Vagina (tissue), 2 donors: ENCODE measurements at places on chromosomes 2 and 18. TPM values are rescaled to one million over a fixed set of nuclear protein-coding genes. Genes with fewer than 3 reads are reported as not detected.

- no peak for DNase-seq
Measured at GRCh38 chr2:9762941-9763340, 80.3 kb upstream of the TAF1B start.

The FBXO15 gene
- total RNA-seq: not detected

The PSMA8 gene
- total RNA-seq: not detected

DNA sequence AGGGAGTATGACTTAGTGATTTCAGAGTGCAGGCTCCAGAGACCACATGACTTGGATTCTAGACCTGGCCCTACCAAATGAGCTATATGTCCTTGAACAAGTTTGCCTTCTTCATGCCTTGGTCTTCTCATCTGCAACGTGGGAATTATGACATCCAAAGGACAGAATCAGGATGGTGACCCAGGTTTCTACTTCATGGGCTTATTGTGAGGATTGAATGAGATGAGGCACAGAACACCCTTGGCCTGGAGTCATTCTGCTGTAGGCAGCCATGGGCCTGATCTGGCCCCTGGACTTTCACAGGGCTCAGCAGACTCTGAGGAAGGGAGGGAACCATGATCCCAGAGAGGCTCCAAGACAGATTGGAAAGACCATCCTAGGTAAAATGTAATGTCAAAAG is 85.6 kb upstream of the HAAO start:
- peak; percentile 62 for DNase-seq

DNA sequence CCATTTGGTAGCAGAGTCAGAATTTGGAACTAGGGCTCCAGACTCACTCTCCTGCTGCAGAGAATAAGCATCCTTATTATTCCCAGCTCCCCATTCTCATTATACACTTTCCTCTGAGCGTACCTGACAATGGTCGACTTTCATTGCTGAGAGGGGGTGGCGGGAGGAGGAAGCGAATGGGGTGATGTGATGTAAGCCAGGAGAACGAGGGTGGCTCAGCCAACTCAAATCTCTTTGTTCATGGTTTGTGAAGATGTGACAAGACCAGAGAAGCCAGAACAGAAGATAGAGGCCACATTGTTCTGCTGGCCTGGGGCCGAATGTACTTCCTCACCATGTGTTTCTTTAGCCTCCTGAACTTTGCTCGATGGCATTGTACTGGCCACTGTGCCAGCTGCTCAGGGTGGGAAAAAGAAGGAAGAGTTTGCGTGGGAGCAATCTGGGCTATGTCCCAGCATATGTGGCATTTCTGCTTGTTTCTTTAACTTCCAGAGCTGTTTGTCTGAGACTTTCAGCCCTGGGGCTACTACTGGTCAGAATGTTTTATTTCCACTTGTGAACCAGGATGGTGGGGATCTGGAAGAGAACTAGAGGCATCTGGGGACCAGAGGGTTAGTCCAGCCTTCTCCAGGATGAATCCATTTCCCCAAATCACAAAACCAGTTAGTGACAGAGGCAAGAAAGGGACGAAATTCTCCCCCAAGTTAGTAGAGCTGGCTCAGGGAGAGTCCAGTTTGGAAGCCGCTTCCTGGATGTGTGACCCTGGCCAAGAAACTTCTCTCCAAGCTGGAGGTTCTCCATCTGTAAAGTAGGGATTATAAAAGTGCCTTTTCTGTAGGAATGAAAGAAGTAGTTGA is 62.6 kb downstream of the MOGAT1 start:
- DNase-seq: no peak

GRCh38 chr2:169007356-169007755 is 23.8 kb downstream of the ABCB11 start:
- no peak for DNase-seq

The FSIP2 gene
- 1.2 TPM for total RNA-seq

The ZC3H6 gene
- 12.0 TPM for total RNA-seq

DNA sequence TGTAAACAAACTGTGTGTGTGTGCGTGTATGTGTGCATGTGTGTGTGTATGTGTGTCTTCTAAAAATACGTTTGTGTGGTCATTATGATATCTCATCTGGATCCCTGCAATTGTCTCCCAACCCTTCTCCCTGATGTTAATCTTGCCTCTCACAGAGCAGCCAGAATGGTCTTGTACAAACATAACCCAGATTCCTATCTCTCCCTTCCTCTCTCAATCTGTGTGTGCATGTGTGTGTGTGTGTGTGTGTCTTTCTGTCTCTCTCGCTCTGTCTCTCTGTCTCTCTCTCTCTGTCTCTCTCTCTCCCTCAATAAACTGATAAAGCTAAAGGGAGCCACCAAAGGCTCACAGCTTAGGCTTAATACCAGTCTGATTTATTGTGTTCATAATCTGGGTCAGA is 210.8 kb downstream of the PAX3 start:
- no peak for DNase-seq

GRCh38 chr2:38462121-38462661 is 85.1 kb upstream of the ATL2 start:
- no peak for DNase-seq

- DNase-seq: peak; percentile 94
Measured at GRCh38 chr2:19035238-19035637, 323.2 kb downstream of the OSR1 start.

DNA sequence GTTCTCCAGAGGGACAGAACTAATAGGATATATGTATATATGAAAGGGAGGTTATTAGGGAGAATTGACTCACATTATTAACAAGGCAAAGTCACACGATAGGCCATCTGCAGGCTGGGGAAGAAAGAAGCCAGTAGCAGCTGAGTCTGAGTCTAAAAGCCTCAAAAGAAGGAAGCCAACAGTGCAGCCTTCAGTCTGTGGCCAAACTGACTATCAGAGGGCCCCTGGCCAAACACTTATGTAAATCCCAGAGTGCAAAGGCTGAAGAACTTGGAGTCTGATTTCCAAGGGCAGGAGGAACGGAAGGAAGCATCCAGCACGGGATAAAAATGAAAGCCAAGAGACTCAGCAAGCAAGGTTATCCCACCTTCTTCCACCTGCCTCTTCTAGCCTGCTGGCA is 108.0 kb upstream of the LDLRAD4 start:
- DNase-seq: no peak

GRCh38 chr2:240411261-240412160 is 24.0 kb upstream of the GPC1 start:
- no peak for DNase-seq

DNA sequence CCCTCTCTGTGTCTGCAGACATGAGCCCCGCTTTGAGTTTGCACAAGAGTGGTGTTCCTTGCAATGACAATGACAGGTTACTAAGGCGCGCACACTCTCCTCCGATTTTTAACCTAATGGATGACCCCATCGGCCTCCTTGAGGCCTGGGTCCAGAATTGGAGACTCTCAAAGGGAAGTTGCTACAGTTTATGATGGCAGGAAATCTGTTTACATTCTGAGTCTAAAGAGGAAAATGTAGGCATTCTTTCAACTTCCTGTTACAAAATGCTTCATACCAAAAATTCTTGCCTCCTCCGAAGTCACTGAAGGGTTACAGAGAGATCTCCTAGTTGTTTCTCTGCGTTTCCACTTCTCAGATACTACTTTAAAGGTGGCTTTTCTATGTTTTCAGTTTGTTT is 225.3 kb upstream of the AGAP1 start:
- no peak for DNase-seq

The IL18RAP gene
- 5.9 TPM for total RNA-seq

- no peak for DNase-seq
Measured at GRCh38 chr2:144912206-144912605, 392.3 kb upstream of the ZEB2 start.

- no peak for DNase-seq
Measured at GRCh38 chr2:233655043-233655442, 16.7 kb upstream of the UGT1A9 start.

- no peak for DNase-seq
Measured at GRCh38 chr2:234403074-234403473, 93.8 kb downstream of the ARL4C start.

DNA sequence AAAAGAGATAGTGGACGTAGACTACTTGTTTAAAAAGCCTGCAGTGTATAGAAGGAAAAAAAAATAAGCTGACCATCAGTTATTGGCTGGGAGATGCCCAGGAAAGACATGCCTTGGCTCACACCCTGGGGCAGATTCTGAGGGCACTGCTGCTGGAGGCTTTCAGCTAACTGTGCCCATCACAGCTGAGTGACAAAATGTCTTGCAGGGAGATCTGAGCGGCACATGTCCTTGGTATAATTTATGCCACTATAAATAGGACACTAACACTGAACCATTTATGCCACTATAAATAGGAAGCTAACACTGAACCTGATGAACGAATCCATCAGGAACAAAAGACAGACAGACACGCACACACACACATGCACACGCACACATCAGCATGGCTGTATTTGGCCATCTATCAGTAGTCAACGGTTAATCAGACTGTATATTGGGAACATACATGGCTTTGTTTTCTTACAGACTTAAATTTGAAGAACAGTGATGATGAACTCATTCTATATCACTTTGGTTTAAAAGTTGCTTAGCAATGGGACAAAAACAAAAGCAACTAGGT is 68.2 kb upstream of the NOSTRIN start:
- no peak for DNase-seq

DNA sequence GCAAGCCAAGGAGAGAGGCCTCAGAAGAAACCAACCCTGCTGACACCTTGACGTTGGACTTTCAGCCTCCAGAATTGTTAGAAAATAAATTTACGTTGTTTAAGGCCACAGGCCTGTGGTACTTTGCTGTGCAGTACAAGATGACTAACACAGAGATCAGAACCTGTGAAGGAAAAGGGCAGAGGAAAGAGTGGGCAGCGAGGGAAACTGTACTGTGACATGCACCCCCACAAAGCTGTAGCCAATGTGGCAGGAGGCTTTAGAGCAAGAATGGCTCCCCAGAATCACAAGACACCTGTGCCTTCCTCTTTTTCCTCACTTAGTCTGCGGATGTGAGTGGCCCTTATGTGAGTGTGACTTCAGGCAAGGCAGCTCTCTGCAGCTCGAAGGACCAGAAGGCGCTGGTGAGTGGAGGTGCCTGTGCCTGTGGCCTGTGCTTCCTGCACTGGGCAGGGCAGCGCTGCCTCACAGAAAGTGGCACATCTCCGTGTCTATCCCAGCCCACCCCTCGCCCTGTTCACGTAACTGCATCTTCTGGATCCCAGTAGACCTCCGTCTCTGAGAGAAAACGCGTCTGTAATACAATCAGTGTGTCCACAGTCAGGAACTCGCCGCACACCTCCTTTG is 89.5 kb downstream of the MRPS9 start:
- peak; percentile 70 for DNase-seq

DNA sequence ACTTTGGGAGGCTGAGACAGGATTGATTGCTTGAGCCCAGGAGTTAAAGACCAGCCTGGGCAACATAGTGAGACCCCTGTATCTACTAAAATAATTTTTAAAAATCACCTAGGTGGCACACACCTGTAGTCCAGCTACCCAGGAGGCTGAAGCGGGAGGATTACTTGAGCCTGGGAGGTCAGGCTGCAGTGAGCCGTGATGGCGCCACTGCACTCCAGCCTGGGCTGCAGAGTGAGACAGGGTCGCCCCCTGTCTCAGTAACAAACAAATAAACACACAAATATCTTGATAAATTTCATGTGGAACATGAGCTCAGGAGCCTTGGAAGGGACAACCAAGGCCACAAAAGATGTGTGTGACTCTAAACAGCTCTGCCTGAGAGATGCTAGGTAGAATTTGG is 11.7 kb upstream of the ANKRD53 start:
- DNase-seq: no peak

The ERFE gene
- not detected for total RNA-seq

GRCh38 chr2:219578811-219579613 is 6.9 kb downstream of the INHA start:
- DNase-seq: no peak

DNA sequence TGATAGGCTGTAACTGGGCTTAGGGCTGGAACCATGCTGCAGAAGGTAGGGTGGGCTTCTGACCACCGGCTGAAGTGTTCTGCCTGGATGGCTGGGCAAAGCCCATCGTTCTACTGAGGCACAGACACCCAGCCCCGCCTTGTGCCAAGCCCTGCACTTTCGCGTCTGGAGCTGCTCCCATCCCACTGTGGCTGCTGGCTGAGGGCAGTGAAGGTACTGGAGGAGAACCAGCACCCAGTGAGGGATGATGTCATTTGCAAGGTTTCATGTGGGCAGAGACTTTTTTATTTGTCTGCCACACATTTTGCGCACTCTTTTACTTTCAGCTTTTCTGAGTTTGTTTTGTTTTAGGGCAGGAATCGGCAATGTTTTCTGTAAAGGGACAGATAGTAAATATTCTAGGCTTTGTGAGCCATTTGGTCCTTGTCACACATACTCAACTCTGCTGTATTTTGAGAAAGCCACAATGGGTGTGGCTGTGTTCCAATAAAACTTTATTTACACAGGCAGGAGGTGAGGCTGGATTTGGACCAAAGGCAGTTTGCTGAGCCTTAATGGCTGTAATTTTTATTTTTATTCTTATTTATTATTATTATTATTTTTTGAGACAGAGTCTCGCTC is 85.6 kb downstream of the ASB1 start:
- DNase-seq: no peak

DNA sequence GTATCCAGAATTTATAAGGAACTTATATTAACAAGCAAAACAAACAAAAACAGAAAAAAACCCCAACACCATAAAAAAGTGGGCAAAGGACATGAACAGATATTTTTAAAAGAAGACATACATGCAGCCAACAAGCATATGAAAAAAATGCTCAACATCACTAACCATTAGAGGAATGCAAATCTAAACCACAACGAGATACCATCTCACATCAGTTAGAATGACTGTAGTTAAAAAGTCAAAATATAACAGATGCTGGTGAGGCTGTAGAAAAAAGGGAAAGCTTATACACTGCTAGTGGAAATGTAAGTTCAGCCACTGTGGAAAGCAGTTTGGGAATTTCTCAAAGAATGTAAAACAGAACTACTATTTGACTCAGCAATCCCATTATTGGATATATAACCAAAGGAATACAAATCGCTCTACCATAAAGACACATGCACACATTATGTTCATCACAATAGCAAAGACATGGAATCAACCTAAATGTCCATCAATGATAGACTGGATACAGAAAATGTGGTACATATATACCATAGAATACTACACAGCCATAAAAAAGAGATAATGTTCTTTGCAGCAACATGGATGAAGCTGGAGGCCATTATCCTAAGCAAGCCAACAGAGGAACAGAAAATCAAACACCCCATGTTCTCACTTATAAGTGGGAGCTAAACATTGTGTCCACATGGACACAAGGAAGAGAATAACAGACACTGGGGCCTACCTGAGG is 25.3 kb downstream of the PREPL start:
- no peak for DNase-seq

DNA sequence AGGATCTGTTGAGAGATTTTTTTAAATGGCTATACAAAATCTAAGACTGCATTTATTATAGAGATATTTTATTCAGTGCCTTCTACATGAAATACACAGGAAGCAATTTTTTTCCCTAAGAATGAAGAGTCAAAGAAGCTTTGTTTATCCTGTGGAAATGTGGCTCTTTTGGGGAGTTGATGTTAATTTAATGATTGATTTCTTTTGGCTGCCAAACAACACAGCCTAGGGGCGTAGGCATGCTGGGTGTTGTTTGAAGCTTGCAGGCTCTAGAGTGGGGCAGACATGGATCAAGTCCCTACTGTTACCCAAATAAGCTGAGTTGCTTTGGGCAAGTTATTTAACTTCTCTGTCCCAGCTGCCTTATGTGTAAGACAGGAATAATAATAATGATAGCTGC is 21.1 kb upstream of the PLEK start:
- no peak for DNase-seq
